ENCODE measurements at places on chromosomes 4 and X.

- DNase-seq = no peak
Measured at GRCh38 chr4:52212702-52213101, 161.6 kb downstream of the SPATA18 start.

DNA sequence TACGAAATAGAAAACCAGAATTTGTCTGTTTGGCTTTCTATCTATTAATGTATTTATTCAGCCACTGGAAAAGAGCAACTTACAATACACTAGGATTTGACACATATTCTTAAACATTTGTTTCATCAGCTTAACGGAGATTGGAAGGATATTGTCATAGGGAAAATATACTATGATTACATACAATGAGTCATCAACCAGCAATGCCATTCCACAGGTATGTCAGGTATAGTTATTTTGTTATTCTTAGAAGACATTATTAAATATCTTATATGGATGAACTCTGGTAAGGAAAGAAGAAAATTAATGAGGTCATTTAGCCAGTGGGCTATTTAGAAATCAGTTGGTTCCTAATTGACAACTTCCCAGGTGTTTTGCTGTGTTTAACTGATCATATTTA is 926.6 kb downstream of the STIM2 start:
- DNase-seq = no peak

DNA sequence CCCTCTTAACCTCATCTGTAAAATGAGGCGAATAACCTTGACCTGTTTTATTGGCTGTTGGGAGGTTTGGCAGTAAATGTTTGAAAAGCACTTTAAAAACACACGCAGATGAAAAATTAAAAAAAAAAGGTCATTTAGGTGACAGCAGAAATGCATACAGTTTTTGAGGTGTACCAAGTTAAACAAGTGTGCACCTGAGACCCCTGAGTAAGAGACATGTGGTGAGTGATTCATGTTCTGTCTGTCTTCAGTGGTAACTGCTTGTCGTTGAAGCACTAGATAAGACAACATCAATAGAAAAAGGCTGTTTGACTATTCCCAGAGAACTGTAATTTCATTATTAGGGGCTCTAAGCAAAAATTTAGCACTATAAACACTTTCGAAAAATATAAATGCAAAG is 608.4 kb upstream of the PITX2 start:
- no peak for DNase-seq

- DNase-seq = no peak
Measured at GRCh38 chr4:126328914-126329313, 1014.2 kb downstream of the FAT4 start.

DNA sequence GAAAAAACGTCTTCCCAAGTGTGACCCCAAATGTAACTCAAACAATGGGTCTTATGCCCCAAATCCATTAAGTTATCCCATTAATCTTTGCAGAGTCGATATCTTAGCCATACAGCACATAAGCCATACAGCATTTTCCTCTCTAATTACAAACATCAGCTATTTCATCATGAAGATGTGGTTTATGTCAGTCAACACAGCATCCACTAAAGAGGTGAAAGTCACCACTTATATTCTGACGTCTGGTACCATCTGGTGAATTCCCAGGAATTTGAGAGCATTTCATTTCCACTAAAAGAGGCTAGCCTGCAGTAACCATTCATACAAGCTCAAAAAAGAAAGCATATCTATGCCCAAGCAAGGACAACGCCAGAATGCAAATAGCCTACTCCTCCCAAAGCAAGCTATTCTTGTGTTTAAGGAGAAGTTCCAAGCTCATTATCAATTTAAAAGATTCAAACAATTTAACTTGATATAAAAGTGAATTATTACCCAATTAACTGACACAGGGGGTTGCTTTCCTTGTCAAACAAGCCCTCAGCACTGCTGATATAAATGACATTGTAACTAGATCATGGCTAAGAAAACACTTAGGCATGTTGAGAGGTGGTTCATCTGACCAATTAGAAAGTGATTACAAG is 203.3 kb downstream of the ANTXR2 start:
- DNase-seq = no peak

- no peak for DNase-seq
Measured at GRCh38 chrX:17550011-17550410, 175.0 kb downstream of the NHS start.

- DNase-seq = no peak
Measured at GRCh38 chr4:176566769-176567168, 226.0 kb downstream of the VEGFC start.

GRCh38 chrX:39613997-39614679 is 483.6 kb downstream of the BCOR start:
- peak; percentile 8 for DNase-seq

DNA sequence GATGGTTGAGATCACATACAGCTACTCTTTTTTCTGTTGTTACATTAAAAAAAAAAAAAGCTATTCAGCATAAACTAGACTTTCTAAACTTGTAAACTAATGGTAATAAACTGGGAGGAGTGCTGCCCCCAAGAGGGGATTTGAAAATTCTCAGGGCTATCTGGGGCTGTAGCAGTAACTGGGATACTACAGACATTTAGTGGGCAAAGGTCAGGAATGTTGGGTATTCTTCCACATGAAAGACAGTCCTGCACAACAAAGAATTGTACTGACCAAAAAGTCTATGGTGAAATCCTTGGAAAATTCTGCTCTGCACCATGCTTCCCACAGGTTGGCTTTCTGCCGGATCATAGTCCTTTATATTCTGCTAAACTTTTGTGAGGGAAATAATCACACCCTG is 232.6 kb upstream of the BOD1L1 start:
- DNase-seq = no peak

DNA sequence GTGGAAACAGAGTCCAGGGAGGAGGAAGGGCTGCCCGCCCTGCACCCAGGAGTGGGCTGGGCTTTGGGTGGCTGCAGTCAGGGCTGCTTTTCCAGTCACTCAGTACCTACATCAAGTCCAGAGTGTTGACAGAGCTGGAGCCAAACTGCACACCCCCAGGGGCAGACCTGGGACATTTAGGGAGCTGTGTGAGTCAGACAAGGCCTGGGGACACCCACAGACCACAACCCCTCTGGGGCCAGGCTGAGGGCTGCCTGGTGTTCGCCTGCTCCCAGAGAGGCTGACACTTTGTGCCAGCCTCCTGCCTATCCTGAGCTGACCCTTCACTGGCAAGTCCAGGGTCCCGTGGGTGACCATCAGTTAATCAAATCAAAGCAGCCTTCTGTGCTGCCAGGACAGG is 240.0 kb downstream of the BCOR start:
- no peak for DNase-seq

DNA sequence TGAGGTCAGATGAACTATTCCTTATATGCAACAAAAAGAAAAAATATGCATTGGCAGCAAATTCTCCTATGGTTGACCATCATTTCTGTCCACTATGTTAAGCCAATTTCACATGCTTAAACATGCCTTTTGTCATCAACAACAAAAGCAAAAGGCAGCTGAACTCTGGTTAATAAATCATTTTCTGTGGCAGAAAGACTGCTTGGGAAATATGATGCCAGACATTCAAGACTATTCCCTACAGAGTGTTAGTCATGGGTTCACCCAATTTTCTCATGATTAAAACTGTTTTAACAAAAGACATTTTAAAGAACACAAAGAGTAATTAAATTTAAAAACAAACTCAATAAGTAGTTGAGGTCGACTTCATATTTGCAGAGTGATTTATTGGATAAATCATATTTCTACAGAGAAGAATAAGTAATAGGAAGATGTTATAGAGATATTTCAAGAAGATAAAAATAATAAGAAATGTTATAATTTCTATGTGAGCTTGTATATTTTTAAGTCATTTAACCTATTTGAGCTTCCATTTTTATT is 890.6 kb downstream of the STPG2 start:
- no peak for DNase-seq

- DNase-seq = no peak
Measured at GRCh38 chrX:15913146-15913545, 58.5 kb upstream of the AP1S2 start.

- DNase-seq = no peak
Measured at GRCh38 chr4:103318327-103318726, 120.2 kb upstream of the CENPE start.

GRCh38 chrX:53186351-53186750 is 38.7 kb downstream of the KDM5C start:
- peak; percentile 0 for DNase-seq

GRCh38 chr4:138222046-138222445 is 20.1 kb downstream of the SLC7A11 start:
- DNase-seq = no peak

GRCh38 chr4:84159762-84160161 is 339.3 kb downstream of the NKX6-1 start:
- no peak for DNase-seq

GRCh38 chr4:173413036-173413435 is 14.1 kb upstream of the SCRG1 start:
- no peak for DNase-seq

DNA sequence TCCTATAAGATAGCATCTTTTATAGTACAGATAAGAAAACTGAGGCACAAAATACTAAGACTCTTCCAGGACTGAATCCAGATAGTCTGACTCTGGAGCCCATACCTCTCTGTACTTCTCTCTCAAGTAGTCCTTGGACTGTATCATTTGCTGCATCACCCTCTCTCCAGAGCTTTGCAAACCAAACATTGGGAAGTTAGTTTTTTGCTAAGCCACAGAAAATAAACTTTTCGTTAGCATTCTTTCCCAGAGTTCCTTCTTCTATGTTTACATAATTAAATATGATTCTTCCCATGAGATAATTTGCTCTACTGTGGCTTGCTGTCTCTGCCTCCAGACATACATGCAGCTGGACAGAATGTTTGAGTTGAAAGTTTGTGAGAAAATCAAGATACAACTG is 22.0 kb downstream of the PPEF2 start:
- DNase-seq = no peak

- DNase-seq = no peak
Measured at GRCh38 chrX:130280901-130281300, 12.2 kb upstream of the ZNF280C start.

DNA sequence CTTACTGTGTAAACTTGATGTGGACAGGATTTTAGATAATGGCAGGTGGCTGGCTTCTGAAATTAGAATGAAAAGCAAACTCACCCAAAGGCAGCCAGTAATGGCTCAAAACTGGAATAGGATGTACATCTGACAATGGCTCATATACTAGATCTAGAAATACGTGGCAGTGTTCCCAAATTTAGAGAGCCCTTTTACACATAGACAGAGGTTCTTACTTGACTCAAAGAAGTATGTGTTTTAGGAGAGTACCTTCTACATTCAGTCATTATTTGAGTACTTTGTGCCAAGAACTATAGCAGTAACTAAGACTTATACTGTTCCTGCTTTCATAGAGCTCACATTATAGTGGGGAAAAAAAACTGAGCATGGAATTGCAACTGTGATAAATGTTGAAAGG is 48.0 kb downstream of the UBE2K start:
- no peak for DNase-seq

GRCh38 chr4:183507925-183508696 is 3.3 kb downstream of the ING2 start:
- DNase-seq = no peak

GRCh38 chr4:77619408-77619807 is 13.8 kb downstream of the CXCL13 start:
- DNase-seq = no peak

DNA sequence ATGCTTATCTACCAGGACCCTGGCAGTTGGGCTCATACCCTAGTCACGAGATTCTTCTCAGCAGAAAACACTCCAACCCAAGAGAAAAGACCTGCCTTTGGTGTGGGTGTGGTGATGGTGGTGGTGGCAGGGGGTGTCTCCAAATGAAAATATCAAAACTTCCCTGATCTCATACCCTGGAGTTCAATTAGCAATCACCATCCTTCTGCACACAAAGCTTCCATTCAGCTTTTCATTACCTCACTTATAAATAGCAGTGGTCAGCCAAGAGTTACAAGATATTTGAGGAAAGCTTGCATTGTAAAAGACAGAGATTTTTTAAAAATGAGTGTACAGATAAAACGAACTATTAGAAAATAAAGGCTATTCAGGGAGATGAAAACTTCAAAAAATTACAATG is 580.8 kb upstream of the MAGEB2 start:
- DNase-seq = no peak

GRCh38 chrX:8345473-8345872 is 119.2 kb upstream of the VCX3B start:
- no peak for DNase-seq

- no peak for DNase-seq
Measured at GRCh38 chr4:81826335-81826734, 354.6 kb upstream of the RASGEF1B start.

All from CD4-positive, alpha-beta T cell treated with Interleukin-15 for 4 hours (primary cell).